ENCODE measurements at places on chromosomes 4 and X.

DNA sequence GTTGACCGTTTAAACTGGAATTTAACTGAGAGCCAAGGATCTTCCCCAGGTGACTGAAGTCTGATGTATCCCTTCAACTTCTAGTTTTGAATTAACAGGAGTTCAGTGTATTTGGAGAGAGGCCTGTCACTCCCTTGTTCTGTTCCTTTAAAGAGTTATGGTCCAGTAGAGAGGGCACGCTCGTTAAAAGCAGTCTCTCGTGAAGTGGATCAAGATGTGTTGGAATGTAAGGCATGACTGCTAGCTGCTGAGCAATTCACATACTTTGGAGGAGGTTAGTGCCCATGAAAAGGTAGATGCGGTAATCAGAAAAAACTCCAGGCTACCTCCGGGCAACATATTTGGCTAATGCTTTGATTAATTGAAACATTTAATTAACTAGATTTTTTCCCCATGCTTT lies 65.7 kb downstream of the SHROOM2 start:
- no peak for DNase-seq

- no peak for DNase-seq
Measured at GRCh38 chr4:89942811-89943210, 48.2 kb downstream of the MMRN1 start.

DNA sequence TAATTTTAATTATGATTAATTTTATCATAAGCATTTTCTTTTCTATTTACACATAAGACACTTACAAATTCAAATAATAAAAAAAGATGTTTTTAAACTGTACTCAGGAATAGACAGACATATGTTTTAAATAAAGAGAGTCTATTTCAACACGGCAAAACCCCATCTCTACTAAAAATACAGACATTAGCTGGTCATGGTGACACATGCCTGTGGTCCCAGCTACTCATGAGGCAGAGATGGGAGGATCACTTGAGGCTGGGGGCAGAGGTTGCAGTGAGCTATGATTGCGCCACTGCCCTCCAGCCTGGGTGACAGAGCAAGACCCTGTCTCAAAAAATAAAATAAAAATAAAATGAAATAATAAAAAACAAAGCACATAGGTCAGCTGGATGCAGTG lies 14.8 kb downstream of the FAM9B start:
- DNase-seq, result no peak

DNA sequence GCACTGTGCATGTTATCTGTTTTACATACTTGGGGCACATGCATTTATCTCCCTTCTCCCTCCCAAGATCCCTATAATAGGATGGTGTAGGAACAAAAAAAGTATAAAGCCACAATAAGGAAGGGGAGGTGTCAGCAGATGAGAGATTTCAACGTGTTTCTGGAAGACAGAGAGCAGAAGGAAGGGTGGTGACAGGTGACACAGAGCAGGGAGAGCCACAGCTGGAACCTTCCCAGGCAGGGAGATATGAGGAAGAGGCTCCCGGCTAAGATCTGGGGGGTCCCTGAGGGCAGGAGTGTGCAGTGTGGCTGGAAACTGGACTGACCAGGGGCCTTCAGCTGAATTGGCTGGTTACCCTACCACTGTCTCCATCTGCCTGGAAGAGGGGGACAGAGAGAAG lies 107.4 kb downstream of the BCOR start:
- DNase-seq, result no peak

- DNase-seq, result no peak
Measured at GRCh38 chr4:91958596-91958995, 345.2 kb upstream of the GRID2 start.

GRCh38 chrX:115957862-115958490 lies 212.6 kb upstream of the AGTR2 start:
- no peak for DNase-seq

GRCh38 chrX:123513585-123514278 lies 219.1 kb downstream of the THOC2 start:
- DNase-seq, result no peak

- DNase-seq, result no peak
Measured at GRCh38 chrX:39267176-39267575, 465.9 kb downstream of the MID1IP1 start.

DNA sequence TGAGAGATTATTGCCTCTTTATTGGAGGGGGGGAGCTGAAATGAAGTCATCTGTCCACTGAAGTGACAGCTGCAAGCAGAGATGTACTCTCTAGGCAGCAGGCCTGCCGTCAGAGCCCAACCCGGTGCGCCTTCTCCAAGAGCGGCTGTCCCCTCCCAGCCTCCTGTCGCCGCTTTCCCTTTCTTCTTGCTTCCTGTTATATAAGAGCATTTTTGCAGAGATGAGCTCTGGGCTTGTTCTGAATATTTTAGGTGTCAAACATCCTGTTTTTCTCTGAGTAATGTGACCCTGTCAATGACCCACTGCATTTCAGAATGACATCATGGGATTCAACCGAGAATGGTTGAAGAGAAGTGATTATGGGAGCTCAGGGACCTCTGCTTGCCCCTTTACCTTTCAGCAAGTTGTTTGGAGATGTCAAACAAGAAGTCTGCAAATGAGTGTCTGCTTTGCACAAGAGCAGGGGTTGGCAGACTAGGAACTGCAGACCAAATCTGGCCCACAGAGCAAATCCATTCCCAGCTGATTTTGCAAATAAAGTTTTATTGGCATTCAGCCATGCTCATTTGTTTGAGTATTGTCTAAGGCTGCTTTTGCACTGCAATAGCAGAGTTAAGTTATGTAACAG lies 79.9 kb downstream of the SLC9A6 start:
- no peak for DNase-seq

DNA sequence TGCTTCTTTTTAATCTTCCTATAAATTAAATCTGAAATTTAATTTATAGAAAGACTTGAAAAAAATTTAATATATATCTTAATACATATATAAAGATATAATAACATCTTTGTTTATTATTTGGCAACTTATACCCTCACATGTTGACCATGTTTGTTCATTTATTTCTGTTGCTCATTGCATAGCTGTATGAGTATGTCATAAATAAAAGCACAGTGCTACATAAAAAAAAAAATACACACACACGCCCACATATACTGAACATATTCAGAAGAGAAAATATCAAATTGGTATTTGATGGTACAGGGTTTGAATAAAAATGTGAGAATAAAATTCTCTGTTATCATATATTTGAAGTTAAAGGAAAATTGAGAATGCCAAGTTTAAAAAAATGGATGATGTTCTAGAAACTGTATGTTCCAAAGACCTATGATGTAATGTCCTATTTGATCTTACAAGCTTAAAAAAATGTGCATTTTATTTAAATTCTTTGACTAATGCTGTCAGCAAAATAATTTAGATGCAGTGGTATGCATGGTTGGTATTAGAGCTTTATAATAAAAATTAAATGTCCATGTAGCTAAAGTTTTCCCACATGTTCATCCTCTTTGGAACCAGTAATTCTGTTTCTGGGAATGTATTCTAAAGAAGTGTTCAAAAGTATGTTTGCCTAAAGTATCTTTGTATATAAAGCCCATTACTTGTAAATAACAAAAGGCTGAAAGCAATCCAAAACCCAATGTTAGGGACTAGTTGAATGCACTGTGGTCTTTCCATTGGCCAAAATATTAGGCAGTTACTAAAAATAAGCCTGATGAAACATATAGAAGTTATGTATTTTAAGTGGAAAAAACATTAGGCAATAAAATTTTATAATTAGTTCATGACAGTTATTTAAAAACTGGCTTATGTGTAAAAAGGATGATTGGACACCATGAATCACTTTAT lies 12.9 kb downstream of the TMEM184C start:
- no peak for DNase-seq

DNA sequence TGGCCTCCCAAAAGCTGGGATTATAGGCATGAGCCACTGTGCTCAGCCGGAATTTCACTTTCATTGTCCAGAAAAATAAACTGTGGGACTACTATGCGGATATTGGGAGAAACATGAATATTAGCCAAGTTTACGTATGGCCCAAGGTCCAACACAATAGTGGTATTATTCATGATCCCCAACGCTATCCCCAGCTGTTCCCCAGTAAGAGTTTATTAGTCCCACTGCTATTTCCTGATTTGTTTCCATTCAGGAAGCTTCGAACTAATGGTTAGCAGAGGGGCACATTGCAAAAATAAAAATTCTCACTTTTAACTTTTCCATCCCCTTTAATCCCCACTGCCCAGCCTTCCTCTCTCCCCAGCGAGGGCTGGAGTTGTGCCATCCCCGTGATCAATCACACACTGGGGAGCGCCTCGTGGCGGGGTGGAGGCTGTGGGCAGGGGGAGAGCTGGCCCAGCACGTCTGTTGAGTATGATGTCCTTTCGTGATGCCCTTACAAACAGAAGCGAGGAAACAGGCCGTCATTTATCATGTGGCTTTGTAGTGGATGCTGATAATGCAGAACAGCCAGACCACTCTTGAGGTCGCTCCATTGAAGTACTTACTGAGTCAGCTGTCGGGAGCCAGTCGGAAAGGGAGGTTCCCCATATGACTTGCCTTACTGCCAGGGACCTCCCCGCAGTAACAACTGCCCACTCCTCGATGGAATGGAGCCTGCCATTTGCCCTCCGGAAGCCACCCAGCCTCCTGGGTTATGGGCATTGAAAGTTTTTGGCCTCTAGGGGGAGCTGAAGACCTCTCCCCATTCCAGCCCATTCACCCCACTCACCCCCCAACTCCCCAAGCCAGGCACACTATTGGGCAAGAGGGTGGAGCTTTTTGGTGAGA lies 117.0 kb downstream of the KDR start:
- DNase-seq, result peak; percentile 1

DNA sequence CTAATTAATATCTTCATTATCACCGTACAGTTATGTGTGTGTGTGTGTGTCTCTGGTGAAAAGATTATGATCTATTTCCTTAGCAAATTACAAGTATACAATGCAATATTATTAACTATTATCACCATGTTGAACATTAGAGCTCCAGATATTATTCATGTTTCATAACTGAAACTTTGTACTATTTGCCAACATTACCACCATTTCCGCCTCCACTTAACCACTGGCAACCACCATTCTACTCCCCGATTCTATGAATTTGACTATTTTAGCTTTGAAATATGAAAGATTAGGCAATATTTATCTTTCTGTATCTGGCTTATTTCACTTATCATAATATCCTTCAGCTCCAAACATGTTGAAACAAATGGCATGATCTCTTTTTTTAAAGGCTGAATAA lies 717.9 kb downstream of the ARAP2 start:
- DNase-seq, result no peak

GRCh38 chr4:15423285-15423711 lies 4.5 kb upstream of the C1QTNF7 start:
- no peak for DNase-seq

DNA sequence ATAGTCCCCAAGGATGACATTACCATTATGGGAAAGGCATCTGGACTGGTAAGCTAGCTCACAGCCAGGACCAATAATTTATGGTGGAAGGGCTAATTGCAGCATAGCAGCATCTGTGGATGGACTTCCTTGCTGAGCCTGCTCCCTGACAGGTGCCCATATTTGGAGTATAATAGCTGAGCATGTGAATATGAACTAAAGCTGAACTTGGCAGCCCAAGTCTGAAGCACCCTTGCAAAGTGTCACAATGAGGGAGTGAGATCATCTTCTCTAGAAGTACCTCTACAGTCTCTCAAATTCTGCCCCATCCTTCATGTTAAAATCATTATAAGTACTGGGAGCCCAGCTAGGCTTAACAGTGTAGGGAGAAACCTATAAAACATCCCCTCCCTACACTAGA lies 128.2 kb upstream of the INPP4B start:
- no peak for DNase-seq

All from stimulated activated CD4-positive, alpha-beta T cell treated with anti-CD3 and anti-CD28 coated beads, Interleukin-2, amount 100 ng/mL, for 48 hours (primary cell).